ENCODE measurements at places on chromosomes 5 and 9.
A peak's percentile ranks its signal among the peaks of the same experiment; 100 is the strongest.

DNA sequence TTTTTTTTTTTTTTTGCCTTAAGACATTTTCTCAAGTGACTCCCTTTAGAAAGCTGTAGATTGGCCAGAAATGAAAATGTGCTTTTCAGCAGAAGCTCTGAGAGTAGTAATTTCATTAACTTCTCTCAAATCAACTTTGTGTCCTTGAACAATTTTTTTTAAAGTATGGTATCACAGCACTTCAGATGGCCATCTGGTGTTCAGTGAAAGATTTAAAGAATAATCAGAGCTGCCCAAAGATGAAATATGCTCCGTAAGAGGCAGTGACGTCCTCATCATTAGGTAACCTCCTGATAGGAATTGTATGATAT, 43.0 kb upstream of the PCAT7 start:
- DNase-seq, result no peak

DNA sequence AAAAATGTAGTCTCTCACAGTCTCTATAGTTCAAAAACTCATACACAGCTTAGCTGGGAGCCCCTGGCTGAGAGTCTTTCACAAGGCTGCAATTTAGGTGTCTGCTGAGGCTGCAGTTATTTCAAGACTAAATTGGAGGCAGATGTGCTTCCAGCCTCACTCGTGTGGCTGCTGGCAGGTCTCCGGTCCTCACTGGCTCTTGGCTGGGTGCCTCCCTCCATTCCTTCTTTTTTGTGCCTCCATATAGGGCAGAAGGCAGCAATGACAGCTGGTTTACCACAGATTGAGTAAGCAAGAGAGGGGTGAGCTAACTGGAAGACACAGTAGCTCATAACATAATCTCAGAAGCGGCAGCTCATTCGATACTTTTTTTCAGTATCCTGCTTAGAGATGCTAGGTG, 2167.7 kb upstream of the WWC1 start:
- no peak for DNase-seq

- DNase-seq, result no peak
These were observed 21.1 kb downstream of the CPEB4 start for GRCh38 chr5:173909199-173909598.

DNA sequence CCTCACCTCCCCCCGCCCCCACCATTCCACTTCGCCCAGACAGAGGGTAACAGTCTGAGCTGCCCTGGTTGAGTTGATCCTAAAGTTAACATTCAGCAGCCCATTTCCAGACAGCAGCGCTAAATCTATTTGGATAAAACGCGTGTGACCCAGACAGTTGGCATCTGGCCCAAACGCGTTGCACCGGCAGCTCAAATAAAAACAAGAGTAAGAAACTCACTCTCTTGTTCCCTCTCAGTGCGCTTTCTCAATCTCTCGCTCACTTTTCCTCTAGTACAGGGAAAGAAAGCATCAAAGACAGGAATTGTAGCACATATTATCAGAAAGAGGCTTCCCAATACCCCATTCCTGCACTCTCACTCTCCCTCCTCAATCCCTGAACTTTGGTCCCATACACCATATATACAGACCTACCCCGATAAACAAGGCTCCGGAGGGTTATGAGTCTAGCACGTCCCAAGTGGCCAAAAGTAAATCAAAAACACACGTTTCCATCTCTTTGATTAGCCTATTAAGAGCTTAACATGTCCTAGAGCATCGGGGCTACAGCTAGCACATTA, 1.3 kb downstream of the ADAMTS6 start:
- DNase-seq, result no peak

GRCh38 chr5:136420168-136420898, 55.0 kb upstream of the TRPC7 start:
- DNase-seq, result no peak

DNA sequence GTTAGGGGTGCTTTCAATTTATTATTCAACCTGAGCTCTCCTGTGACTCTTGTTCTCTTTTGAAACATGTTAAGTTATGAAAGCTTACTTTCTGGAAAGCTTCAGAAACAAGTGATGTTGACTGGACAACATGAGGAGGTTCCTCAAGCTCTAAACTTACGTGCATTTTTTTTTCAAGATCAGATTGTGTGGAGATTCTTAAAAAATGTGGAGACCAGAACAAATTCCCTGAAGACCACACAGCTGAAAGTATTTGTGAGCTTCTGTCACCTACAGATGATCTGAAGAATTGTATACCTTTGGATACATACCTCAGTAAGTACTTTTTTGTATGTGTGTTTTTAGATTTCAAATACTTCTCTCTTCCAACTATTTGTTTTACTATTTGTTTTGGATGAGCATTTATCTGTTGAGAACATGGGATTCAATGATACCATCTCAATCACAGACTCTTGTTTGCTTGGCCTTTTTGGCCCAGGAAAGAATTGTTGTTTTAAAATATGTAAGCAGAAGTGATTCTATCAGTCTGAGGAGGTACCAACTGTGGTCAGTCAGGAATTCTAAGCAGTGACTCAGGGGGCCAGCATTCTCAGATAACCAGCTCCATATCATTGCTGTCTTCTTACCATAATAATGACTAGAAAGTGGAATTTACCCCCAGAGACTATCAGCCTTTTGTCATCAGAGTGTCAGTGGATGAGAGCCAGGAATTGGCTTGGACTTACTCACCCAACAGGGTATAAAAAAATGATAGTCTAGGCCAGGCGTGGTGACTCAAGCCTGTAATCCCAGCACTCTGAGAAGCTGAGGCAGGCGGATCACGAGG, 34.4 kb upstream of the GLIPR2 start:
- no peak for DNase-seq

DNA sequence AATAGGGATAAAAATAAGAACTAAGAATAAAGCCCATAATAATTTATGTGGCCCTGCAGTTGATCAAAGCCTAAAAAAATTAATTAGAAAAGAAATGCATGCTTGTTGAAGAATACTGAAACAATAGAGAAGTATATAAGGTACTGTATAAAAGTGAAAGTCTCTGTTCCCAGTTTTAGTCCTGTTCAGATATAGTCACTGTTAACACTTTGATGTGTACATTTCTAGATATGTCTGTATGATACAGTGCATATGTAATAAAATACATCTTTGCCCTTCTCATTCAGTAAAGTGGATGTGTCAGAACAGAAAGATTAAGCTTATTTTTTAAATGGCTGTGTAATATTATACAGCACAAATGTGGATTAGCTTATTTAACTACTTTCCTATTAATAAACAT, 4.1 kb downstream of the C9orf85 start:
- no peak for DNase-seq

DNA sequence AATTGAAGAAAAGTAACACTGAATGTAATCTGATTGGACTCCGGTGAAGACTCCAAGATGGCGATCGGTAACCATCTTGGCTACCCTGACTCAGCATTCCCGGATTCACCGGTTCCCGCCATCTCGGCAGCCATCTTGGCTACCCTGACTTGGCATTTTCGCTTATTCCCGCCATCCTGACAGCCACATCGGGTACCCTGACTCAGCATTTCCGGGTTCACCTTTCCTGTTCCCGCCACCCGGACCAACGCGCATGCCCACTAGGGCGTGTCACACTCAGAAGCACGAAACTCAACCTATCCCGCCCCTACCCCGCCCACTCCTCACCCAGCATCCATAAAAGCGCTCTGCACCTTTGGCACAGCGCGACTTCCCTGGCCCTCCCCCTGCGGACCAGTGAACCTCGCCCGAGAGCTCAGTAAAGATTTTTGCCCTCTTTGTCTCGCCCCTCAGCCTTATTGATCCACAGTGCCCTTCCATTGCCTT, 17.2 kb downstream of the SPTLC1 start:
- peak; percentile 62 for DNase-seq

DNA sequence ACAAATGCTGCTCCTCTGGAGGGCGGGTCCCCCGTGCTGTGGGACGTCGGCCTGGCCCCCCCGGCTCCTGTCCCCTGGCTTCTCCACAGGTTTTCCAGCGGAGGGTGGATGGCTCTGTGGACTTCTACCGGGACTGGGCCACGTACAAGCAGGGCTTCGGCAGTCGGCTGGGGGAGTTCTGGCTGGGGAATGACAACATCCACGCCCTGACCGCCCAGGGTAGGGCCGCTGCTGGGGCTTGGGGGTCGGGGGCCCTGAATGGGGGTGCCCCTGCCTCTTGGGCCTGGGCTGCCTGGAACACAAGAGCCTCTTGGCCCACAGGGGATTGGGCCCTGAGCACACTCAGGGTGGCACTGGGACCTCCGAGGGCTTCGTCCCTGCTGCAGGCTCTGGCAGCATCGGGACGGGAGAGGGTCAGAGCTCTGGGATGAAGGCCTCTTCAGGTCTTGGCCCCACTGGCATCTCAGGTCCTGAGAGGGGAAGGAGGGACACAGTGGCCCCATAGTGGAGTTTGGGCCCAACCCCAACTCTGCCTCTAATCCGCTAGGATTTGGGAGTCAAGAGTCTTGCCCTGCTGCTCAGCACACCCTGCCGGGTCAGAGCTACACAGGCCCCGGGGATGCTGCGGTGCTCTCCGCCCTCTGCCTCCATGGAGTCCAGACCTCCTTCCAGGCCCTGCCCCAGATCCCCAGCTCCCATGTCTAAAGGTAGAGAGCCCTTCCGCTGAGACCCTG, 5.2 kb downstream of the FCN2 start:
- DNase-seq, result no peak

GRCh38 chr5:122500245-122501088, 188.4 kb downstream of the SNCAIP start:
- DNase-seq, result no peak

GRCh38 chr5:14732991-14733390, 68.5 kb downstream of the OTULIN start:
- DNase-seq, result no peak

GRCh38 chr5:131684595-131684994, 49.6 kb upstream of the RAPGEF6 start:
- no peak for DNase-seq

DNA sequence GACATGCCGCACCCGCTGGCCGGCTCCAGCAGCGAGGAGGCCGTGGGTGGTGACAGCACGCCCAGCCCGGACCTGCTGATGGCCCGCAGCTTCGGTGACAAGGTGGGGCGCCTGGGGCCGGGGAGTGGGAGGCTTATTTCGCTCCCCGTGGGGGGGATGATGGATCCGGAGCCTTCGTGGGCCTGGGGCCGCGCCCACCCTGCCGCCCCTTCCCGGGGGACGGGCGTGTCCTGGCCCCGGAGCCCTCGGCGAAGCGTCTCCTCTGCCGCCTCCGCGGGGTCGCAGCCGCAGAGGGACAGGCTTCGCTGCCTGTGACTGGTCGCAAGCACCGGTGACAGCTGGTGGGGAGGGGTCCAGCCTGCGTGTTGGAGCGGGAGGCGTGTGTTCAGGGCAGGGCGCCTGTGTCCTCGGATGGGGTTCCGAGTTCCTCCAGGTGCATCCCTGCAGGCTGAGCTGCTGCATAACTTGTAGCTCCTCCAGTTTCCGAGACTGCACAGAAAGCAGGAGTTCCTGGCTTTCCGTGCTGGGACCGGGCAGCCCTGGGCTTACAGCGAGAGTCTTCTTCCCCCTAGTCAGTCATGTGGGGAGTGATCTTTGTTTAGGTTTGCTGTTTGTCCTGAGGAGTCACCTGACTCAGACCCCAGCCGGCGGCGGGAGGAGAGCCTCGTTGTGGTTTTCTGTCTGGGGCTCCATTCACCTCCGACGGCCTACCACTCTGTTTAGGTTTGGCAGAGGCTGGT, 666 bp downstream of the SNX30 start:
- DNase-seq, result peak; percentile 13

DNA sequence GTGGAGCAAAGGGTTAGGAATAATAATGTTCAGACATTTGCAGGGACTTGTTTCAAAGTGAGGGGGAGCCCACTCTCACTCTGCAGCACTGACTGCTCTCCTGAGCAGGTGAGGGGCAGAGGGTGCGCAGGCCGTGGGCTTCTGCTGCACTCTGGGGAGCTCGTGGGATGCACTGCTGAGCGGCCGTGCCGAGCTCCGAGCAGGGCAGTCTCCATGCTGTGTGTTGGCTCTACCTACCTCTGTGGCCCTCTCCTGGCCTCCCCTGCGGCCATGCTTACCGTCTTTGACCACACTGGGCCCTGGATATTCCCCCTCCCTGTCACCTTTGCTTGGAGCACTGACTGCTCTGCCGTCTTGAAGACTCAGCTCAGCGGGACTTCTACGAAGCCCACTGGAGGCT, 33.7 kb downstream of the CRB2 start:
- no peak for DNase-seq

- no peak for DNase-seq
These were observed 33.3 kb downstream of the GLIS3 start for GRCh38 chr9:4266602-4267001.

All from activated T-helper 9 cell treated with anti-CD3 and anti-CD28 coated beads, Interleukin-2, amount 50 U/mL, for 16 hours (primary cell).